ENCODE measurements at places on chromosomes 6 and 20.

DNA sequence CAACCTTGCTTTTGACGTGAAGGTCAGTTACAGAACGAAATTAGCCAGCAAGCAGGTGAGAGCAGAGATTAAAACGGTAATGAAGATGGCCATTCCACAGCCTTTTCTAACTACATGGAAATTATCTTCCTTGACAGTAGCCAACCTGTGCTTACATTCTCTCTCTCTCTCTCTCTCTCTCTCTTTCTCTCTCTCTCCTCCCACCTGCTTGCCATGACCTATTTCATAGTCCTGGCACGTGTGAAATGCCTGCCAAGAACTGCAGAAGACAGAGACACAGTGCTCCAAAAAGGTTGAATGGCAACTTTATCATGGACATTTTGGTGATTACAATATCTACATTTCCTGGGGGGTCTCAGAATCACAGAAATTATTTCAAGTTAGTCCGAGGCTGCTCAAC, 38.5 kb upstream of the SALL4 start:
- no peak for DNase-seq

DNA sequence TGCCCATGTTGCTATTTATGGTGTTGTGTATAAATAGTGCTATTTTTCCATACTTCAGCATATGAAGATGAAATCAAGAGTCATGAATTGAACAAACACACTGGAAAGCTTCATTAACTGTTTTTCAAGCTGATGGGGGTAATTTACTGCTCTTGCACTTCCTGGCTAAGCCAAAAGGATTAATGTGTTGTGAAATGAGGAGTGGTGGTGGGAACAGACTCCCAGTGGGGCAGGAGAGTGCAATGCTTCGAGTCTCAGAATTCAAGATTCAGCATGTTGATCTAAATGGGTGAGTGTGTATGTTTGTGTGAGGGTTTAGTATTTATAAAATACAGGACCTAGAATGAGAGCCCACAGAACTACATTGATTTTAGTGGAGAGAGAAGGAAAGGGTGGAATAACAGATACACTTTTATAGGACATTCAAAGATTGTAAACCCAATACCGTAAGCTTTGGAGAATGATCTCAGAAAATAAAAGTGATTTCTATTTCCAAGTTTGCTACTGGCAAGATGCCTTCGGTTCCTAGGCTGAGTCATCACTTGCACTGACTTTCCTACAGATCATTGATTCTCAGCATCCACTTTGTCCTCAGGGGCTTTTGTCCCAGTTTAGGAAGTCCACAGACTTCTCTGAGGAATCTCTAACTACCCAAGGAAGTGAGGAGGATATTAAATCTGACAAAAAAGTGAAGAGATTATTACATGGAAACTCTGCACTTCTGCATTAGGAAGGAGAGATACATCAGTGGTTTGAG, 303.6 kb downstream of the TRDN start:
- no peak for DNase-seq

DNA sequence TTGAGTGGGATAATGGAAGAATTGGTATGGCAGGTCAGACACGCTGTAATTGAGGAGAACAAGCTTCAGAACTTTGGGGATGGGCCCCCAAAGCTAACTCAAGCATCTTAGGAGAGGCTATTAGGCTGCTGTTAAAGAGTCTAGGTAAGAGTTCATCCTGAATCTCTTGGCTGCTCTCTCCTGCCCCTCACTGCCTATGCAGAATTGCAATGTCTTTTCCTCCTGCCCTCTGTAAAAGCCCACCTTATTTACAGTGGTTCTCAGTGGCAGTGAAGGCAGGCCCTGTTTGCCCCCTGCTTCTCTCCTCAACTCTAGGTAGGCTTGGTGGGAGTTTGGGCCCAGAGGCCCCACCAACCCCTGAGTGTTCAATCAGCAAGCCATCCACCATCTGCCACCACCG, 55.0 kb downstream of the LYRM2 start:
- no peak for DNase-seq

- no peak for DNase-seq
These were observed 148.1 kb downstream of the ZDHHC14 start for GRCh38 chr6:157528931-157529653.

DNA sequence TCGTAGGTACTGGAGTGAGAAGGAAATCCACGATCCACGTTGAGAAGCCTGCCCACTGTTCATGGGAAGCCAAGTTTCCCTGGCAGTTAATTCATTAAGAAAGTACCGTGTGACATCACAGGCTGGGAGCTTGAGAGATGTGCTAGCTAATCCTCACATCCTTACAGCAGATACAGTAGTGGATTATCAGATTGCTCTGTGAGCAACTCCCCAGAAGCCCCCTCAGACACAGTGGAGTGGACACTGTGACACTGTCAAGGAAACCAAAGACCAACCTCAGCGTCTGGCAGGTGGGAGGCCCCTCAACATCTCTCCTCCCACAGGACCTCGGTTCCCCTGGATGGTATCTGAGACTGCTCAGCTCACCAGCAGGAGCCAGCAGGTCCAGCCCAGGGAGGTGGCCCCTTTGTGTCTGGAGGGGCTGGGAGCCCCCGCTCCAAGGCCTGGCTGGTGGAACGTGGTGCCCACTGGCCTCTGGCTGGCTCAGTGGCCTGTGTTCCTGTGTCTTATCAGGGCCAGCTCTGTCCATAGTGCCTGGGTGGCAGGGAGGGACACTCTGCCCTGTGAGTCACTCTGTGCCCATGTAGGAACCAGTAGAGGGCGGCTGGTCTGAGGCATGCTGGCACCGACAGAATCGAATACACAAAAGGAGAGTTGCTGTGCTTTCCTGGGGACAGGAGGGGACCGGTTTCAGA, 7.2 kb downstream of the PYGB start:
- no peak for DNase-seq

DNA sequence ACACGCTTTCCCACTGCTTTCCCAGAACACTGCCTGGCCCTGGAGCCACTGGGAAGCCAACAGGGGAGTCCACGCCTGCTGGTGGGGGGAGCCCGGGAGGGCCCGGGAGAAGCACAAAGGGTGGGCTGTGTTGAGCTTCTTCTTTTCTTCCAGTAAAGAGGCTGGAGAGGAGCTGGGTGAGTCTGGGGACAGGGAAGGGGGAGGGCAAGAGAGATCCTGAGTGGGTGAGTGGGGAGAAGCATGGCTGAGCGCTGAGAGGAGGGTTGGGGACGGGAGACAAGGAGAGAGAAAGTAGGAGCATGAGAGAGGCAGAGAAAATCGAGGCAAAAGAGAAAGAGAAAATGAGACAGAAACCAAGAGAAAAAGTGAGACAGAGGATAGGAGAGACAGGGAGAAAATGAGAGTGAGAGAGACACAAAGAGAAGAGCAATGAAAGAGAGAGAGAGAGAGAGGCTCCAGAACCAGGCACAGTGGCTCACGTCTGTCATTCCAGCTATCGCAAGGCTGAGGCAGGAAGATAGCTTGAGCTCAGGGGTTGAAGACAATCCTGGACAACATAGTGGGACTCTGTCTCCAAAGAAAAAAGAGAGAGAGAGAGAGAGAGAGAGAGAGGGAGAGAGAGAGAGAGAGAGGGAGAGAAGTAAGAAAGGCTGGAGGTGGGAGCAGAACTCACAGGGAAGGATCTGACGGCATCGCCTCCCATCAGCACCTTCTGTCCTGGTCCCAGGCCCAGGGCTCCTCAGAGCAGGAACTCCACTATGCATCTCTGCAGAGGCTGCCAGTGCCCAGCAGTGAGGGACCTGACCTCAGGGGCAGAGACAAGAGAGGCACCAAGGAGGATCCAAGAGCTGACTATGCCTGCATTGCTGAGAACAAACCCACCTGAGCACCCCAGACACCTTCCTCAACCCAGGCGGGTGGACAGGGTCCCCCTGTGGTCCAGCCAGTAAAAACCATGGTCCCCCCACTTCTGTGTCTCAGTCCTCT, 2.0 kb downstream of the LST1 start:
- DNase-seq: no peak

DNA sequence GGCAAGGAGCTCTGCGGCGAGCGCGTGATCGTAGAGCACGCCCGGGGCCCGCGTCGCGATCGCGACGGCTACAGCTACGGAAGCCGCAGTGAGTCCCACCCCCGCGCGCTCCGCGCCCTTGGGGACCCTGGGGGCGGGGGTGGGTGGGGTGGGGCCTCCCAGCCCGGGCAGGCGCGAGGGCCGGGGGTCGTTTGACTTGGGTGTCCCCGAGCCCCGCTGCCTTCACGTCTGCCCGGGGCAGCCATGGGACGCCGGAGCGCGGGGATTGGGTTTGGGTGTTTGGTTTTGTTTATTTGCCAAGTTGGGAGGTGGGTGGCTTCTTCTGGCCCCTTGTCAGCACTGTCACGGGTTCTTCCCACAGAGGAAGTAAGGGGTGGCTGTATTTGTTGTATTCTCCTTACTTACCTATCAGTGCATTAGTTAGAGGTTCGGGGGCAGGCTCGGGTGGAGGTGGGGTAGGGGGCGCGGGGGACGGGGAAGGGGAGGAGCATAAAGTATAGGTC, 777 bp downstream of the SRSF6 start:
- DNase-seq: no peak

DNA sequence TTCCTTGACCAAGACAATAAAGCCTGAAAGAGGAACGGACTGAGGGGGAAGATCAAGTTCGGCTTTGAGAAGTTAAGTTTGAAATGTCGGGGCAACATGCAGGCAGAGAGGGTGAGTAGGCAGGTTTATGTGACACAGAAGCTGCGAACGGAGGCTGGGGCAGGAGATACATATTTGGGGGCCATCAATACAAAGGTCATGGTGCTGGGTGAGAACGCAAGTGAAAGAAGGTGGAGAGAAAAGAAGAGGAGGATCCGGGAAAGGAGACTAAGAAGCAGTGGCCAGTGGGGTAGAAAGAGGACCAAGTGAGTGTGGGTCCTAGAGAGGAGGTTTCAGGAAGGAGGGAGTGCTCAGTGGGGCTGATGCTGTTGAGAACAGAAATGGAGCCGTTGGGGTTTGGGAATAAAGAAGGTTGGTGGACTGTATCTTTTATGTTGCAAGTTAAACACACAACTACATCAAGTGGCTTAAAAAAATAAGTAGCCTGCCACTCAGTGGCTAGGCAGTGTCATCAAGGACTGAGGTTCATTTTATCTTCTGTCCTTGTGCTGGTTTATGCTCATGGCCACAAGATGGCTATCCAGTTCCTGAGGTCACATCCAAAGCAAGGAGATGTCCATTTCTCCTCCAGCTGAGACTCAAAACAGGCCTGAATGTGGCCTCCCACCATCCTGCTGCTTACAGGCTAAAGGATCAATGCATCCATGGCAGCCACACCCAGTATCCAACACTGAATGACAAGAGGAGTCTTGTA, 1.7 kb upstream of the BLCAP start:
- no peak for DNase-seq

DNA sequence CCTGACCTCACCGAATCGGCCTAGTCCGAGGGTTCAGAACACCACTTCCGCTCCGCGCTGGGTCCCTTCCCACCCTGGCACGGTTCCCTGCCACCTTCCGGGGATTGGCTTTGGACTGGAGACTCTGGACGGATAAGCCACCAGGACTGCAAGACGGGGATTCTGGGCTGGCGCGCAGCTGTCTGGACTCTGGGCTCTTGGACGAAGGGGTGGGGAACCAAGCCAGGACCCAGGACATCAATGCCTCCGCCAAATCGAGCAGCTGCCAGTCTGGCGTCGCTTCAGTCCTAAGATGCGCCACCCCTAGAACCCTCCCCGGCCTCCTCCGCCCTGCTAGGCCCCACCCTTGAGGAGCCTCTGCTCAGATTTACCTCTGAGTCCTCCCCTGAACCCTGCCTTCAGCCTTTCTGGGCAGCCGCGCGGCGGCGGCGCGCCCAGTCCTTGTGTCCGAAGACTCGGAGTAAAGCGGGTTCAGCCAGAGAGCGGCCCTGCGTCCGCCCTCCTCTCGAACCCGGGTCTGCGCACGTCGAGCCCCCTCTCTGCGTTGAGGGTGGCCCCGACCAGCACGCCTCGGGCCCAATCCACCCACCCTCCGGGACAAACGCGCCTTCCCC, 1.2 kb downstream of the KCNK17 start:
- DNase-seq: no peak

- DNase-seq: no peak
These were observed 96.0 kb downstream of the CEBPB start for GRCh38 chr20:50286609-50287008.

DNA sequence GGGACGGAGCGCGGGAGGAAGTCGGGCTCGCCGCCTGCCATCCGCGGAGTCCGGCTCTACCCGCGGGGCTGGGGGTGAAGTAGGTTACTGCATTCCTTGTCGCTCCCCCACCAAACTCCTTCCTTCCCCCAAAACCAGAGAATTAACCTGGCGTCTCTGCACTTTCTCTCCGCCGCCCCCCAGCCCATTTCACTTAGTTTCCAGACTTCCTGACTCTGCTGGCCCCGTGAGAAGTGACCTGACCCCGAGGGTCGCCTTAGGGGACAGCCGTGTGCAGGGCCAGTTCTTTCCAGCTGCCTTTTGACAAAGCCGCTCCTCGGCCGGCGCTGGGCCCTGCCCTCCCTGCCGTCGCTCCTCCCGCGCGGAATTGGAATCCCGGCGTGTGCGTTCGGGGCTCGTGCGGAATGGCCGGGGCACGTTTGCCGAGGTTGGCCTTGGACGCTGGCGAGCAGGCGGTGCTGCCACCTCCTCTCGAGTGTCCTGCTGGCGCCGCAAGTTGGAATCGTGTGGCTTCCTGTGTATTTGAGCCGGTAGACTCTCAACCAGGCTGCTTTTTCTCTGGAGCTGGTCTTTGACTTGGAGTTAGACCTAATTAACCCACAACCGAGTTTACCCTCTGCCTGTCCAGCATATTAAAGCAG, 650 bp downstream of the DCBLD1 start:
- no peak for DNase-seq

DNA sequence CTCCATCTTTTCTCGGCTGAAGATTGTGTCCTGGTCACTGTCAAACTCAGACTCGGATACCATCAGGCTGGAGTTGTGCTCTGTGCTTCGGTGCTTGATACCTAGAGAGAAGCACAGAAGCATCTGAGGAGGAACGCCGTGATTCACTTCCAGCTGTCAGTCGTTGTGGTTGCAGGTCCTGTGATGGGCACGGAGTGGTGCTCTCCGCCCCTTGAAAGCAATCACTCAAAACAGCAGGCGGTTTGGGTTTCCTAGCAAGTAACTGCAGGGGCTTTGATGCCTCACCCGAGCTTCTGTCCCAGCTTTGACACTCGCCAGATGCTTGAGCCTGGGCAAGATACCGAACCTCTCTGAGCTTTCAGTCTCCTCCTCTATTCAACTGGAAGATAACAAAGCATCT, 52.5 kb downstream of the ALDH5A1 start:
- DNase-seq: no peak

- no peak for DNase-seq
These were observed 499 bp downstream of the TTI1 start for GRCh38 chr20:38032585-38033329.

- no peak for DNase-seq
These were observed 28.7 kb downstream of the FKBP1A start for GRCh38 chr20:1364106-1364505.

- no peak for DNase-seq
These were observed 113.3 kb upstream of the TBX18 start for GRCh38 chr6:84877515-84878210.

GRCh38 chr6:117265410-117266256, at the start of gene VGLL2:
Gene VGLL2 (plus strand): TSS chr6:117265558. CDS start chr6:117265764, 206 bp downstream.
- no peak for DNase-seq
